ENCODE measurements at places on chromosomes 6 and 20.

DNA sequence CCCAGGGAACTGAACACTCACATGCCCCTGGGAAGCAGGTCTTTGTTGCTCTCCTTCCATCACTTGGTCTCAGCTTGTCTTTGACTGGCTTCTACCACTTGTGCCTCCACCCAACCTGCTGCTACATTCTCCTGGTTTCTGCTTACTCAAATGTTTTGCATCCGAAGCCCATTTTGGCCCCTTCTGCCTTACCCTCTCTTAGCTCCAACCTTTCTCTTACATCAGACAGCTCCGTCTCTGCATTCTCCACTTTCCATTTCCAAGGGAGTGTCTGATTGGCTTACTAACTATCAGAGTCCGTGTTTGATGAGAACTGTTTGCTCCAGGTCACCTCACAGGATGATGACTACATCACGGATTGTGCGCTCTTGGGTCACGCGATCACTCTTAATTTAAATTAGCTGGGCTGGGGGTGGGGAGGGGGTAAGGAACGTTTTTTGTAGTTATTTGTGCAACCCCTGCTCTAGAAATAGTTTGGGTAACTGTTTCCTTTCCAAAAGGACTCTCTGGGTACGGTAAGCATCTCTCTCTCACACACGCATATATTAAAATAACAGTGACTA, 844 bp upstream of the ABRACL start:
- peak; percentile 56 for DNase-seq

- DNase-seq, result no peak
Measured at GRCh38 chr6:124560873-124561567, 401.2 kb upstream of the RNF217 start.

- DNase-seq, result no peak
Measured at GRCh38 chr6:98343004-98343403, 491.4 kb upstream of the POU3F2 start.

GRCh38 chr6:30818391-30818841, 65.9 kb upstream of the DDR1 start:
- DNase-seq, result no peak

- no peak for DNase-seq
Measured at GRCh38 chr20:9506280-9506821, 8.0 kb upstream of the LAMP5 start.

- DNase-seq, result no peak
Measured at GRCh38 chr6:90612313-90612680, 25.4 kb upstream of the MAP3K7 start.

DNA sequence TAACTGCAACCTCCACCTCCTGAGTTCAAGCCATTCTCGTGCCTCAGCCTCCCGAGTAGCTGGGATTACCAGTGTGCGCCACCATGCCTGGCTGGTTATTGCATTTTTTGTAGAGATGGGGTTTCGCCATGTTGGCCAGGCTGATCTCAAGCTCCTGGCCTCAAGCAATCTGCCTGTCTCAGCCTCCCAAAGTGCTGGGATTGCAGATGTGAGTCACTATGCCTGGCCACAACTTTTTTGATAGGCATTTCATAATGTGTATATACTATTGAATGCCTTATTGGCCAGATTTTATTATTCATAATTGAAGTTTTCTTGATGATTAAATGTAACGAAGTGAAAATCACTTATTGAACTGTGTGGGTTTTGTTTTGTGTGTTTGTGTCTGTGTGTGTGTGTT, 27.9 kb downstream of the FIG4 start:
- DNase-seq, result no peak

- DNase-seq, result peak; percentile 14
Measured at GRCh38 chr6:20188630-20189075, 23.6 kb downstream of the MBOAT1 start.

DNA sequence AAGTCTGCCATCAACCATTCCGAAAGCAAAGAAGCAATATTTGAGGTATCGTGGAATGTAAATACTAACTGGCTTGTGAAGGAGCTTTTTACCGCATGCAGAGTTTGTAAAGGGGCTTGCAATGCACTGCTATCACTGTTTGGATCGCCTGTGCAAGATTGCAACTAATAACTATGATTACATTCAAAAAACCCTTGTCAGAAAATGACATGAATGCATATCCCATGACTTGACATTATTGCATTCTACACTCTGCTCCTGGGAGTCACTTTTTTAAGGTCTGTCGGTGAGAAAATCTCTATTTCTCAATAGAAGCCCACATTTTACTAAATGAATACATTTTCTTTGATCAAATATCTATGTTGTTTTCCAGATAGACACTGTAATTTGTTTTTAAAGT, 335.4 kb upstream of the SPTLC3 start:
- DNase-seq, result no peak

GRCh38 chr20:24823989-24824693, 124.9 kb upstream of the CST7 start:
- no peak for DNase-seq

- DNase-seq, result no peak
Measured at GRCh38 chr6:20409427-20409971, 7.8 kb downstream of the E2F3 start.

DNA sequence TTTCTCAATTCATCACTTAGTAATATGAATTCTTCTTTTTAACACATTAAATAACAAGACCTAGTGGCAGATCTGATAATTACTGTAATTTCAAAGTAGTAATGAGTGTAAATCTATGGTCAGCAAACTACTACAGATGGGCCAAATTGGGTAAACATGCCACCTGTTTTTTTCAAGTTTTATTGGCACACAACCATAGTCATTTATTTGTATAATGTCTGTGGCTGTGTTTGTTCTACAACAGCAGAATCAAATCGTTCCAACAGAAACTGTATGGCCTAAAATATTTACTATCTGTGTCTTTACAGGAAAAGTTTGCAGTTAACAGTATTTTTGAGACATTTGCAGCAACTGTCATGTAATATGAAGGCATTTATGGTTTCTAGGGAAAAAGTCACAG, 86.1 kb upstream of the EYA2 start:
- no peak for DNase-seq

DNA sequence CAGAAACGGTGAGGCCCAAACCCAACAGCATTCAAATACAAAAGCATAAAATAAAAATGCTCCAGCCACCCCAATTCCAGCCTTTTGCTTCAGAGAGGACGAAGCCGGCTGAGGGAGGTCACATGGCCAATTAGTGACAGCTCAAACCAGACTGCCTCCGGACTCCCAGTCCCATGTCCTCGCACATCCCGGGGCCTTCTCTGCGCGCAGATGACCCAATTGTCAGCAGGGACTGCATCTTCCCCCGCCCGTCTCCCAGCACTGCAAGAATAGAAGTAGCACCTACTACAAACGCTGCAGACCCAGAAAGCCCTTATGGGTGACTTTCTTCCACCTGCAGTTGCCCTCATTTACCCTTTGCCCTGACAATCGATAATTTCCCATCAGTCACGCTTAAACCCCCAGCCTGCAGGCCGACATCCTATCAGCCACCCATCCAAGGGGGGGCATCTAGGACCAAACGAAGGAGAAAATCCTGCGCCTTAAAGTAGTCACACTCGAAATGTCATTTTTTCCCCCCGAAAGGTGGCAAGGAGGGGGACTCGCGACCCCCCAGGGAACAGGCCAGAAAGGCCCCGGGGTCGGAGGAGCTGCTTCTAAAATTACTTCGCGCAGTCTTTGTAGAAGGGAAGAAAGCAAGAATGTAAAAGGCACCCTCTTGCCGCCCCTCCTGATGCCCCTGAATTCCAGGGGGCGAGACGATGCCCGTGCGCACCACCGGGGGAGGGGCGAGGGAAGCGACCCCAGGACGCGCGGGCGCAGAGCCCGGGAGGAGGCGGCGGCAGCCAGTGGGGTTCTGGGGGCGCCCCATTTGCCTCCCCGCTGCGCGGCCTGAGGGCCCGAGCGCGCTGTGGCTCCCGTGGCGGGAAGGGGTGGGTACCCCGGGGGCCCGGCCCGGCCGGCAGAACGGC, 792 bp downstream of the SLC23A2 start:
- no peak for DNase-seq

GRCh38 chr6:125984311-125984710, 2.0 kb upstream of the TRMT11 start:
- DNase-seq, result no peak

- DNase-seq, result no peak
Measured at GRCh38 chr6:14031516-14031915, 86.1 kb upstream of the CD83 start.

- DNase-seq, result no peak
Measured at GRCh38 chr6:149336609-149336928, 19.1 kb downstream of the TAB2 start.

GRCh38 chr6:47094241-47094925, 52.3 kb upstream of the ADGRF1 start:
- no peak for DNase-seq

DNA sequence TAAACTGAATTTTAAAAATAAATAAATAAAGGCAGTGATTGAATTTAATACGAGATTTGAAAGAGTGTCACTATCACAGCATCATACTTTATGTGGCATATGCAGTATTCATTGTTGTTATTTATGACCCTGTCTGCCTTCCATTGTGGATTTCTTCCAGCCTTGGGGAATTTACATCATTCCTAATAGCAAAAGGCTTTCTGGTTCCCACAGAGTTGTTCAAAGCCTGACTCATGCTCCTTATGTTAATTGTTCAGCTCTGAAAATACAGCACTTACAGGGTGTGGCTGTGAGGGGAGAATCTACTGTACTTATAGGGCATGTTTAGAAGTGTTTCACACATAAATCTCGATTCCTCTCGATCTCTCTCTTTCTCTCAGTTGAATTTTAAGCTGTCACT, 54.4 kb downstream of the JAG1 start:
- peak; percentile 74 for DNase-seq

DNA sequence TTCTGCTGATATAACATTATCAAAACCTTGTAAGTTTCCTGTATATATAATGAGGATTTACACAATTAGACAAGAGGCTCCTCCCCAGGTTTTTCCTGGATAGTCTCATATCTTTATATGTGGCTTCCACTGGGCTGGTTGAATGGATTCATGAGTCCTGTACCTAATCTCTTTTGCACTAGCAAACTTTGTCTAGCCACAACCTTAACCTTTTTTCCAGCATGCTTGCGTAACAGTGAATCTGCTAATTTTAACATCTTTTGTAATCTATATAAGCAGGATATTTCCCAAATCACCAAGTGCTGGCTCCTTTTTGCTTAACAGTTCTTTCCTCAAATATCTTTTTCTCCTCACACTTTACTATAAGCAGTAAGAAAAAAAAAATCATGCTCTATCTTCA, 153.6 kb downstream of the COL21A1 start:
- DNase-seq, result no peak

GRCh38 chr20:32285621-32286371, 8.3 kb downstream of the KIF3B start:
- peak; percentile 30 for DNase-seq

DNA sequence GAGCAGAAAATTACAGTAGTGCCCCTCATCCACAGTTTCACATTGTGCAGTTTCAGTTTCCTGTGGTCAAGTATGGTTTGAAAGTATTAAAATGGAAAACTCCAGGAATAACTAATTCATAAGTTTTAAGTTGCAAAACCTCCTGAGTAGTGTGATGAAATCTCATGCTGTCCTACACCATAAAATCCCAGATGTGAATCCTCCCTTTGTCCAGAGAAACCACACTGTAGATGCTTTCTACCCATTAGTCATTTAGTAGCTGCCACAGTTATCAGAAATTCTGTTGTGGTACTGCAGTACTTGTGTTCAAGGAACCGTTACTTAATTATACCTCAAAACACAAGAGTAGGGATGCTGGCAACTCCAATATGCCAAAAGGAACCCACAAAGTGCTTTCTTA, 74.7 kb downstream of the PTCHD4 start:
- no peak for DNase-seq

DNA sequence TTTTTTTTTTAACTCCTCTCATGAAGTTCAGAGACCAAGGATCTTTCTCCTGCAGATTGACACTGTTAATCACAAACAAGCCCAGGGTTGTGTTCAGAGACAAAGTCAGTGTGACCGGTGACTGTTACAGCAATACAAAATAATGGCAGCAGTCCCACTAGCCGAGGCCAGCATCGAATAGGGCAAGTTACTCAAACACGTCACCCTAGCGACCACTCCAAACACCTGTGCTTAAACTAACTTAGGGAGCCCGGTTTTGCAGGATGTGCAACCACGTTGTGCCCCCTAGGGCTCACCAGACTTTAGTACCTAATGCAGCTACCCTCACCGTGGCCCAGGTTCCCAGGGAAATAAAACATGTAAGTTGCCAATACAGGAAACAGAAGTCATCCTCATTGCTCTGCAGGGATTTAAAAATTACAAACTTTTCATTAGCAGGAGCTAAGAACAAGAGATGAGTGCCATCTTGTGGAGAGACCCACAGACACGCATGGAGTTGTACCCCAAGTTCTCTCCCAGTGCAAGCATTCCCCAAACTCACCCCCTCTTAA, 38.1 kb downstream of the FAM50B start:
- DNase-seq, result peak; percentile 11

- no peak for DNase-seq
Measured at GRCh38 chr6:11869672-11870340, 91.2 kb upstream of the ADTRP start.

DNA sequence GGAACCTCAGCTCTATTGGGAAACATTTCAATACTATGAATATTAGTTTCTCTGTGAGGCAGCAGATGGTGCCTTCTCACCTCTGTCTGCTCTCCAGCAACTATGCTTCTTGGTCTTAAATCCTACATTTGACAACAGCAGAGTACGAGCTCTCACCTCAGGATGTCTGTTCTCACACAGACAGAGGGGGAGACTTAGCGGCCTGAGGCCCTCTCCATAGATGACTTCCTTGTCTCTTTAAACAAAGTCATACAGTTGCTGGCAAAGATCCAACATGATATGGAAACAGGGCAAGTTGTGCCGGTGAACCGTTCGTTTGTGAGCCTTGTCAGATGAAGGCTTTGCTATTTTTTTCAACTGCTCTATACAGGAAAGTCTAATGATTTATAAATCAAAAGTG, 43.7 kb upstream of the GABRR1 start:
- DNase-seq, result no peak

DNA sequence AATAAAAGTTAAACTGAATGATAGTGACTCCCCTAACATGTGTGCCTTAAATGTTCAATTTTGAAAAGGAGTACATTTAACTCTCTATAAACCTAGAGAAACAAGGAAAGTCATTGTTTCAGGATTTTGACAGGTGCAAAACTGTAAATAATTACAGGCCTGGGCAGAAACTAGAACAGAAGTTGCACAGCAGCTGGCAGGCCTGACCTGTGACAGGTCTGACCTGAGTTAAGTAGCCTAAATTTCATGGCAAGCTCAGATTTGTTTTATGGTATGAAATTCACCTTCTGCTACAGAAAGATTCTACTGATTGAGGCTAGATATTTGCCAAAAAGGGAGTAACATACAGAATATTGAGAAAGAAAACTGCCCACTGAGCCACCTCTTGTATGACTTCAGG, 166.1 kb downstream of the CDKAL1 start:
- DNase-seq, result no peak

Measured in Caki2 (cell line).